Gastroesophageal sphincter (tissue), 4 donors: ENCODE measurements at places on chromosomes 6 and 20. TPM values are rescaled to one million over a fixed set of nuclear protein-coding genes. Genes with fewer than 3 reads are reported as not detected.

- no peaks in the 10 kb centered on the region for H3K27me3 ChIP-seq
- no peaks in the 10 kb centered on the region for H3K4me1 ChIP-seq
- no peak for ATAC-seq
- H3K4me3 ChIP-seq, result no peak overlapping the region
- no peak overlapping the region for H3K27ac ChIP-seq
- H3K36me3 ChIP-seq, result no peaks in the 10 kb centered on the region
Measured at GRCh38 chr6:12395898-12396297, 105.7 kb downstream of the EDN1 start.

GRCh38 chr6:20252311-20252710 lies 40.0 kb upstream of the MBOAT1 start:
- H3K27me3 ChIP-seq, result no peaks in the 10 kb centered on the region
- H3K36me3 ChIP-seq, result no peaks in the 10 kb centered on the region
- no peaks in the 10 kb centered on the region for H3K4me1 ChIP-seq
- H3K27ac ChIP-seq, result no peak overlapping the region

- no peak overlapping the region for H3K27ac ChIP-seq
- H3K4me1 ChIP-seq, result peaks cover 51% of the 10 kb centered on the region
- no peak for ATAC-seq
Measured at GRCh38 chr6:4802312-4802935, 26.2 kb downstream of the CDYL start.

Gene RIPOR3
- 24.1 TPM for total RNA-seq

Gene CCR6
- total RNA-seq, result not detected
